Activated CD4-positive, alpha-beta T cell treated with anti-CD3 and anti-CD28 coated beads for 48 hours (primary cell): ENCODE measurements at places on chromosomes 12 and 14.

DNA sequence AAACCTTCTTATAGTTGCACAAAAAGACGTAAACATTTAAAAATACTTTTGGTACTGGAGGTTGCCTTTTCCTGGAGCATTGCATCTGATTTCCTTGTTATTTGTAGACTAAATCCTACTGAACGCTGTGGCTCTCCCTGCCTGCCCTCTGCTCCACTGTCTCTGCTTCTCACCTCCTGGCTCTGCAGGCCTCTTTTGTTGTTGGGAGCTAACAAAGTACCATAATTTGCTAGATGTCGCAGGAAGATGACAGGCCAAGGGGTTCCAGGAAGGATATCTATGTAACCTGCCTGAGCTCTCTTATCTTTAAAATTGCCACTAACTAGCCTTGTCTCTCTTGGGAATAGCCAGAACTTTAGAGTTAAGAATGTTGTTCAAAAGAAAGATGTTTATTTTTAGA lies 21.4 kb downstream of the SYNE2 start:
- DNase-seq, result no peak

DNA sequence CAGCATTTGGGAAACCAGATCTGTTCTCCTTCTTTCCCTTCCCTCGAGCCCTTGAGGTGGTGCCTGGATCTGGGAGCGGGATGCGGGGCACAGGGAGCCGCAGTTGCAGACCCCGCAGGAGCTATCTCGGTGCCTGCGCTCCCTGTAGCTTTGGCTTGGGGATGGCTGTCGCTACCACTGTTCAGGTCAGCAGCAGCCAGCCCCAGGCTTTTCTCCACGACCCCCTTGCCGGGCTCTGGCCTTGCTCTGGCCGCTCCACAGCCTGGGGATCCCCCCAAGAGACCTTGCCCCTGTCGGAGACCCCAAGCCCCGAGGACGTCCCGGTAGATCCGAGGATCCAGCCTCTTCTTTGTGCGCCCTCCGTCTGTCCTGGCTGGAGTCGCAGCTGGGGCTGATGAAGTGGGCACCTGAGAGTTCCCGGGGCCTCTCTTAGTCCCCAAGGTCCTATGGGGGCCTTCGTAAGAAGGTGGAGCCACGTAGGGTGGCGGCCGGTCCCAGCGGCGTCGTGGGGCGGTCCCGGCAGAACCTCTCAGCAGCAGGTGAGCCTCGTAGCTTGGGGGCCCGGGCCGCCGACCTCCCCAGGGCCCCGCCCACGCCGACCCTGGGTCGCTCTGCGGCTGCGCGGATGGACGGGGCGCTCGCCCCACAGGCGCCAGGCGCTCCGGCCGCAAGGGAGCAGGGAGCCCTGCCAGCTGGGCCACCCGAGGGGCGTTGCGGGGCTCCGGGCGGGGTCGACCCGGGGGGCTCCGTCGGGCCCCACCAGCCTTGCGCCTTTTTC lies 1.3 kb downstream of the DDN start:
- peak; percentile 36 for DNase-seq

- DNase-seq, result no peak
These were observed 162.9 kb downstream of the PCNX1 start for GRCh38 chr14:71070169-71070568.

DNA sequence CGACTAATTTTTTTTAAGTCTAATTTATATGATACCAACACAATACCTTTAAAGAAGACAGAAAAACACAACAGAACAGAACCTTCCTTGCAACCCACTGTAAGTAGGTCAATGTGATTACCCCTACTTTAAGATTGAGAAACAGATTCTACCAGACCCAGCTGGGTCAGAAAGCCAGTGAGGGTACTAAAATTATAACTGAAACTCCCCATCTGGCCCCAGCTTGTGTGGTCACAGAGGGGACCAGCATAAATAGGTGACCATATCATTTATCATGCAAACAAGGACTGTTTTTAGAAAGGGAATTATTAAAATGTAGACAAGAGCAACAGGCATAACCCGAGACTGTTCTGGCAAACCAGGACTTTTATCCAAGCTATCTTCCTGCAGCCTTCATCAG lies 30.1 kb upstream of the FRMD6 start:
- DNase-seq, result no peak

GRCh38 chr14:38063711-38064320 lies 143.9 kb upstream of the SSTR1 start:
- DNase-seq, result no peak

GRCh38 chr14:55138091-55138490 lies 9.0 kb downstream of the LGALS3 start:
- no peak for DNase-seq

DNA sequence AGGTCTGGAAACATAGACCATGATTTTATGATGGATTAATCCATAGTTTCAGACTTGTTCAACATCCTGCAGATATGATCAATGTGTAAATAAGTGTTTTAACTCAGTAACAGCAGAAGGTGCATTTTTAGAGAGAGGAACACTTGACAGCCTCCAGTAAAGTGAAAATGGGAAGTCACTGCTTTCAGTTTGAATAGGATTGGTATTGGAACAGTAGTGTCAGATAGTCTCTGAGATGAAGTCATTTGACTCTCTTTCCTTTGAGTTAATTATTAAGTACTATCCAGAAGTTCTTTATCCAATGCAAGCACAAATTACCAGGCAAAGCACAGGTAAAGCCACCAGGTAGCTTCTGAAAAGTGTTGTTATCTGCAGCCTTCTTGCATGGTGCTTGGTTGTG lies 14.5 kb upstream of the NAV3 start:
- no peak for DNase-seq

DNA sequence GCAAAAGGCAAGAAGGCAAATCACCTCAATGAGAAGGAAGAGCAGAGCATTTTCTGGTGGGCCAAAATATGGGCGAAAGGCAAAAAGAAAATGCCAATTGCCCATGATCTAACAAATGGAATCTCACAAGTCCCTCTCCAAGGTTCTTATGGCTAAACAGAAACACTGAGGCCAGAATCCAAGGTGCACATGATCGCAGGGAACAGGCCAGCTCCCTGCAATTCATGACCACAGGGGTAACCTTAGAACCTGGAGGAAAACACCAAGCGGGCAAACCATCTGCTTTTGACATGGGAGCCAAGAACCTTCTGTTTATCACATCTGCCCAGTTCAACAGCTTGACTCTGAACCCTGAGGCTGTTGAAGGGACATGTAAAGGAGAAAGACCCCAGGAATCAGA lies 60.0 kb downstream of the NT5DC3 start:
- no peak for DNase-seq

- no peak for DNase-seq
These were observed 10.0 kb downstream of the EML1 start for GRCh38 chr14:99803106-99803775.

DNA sequence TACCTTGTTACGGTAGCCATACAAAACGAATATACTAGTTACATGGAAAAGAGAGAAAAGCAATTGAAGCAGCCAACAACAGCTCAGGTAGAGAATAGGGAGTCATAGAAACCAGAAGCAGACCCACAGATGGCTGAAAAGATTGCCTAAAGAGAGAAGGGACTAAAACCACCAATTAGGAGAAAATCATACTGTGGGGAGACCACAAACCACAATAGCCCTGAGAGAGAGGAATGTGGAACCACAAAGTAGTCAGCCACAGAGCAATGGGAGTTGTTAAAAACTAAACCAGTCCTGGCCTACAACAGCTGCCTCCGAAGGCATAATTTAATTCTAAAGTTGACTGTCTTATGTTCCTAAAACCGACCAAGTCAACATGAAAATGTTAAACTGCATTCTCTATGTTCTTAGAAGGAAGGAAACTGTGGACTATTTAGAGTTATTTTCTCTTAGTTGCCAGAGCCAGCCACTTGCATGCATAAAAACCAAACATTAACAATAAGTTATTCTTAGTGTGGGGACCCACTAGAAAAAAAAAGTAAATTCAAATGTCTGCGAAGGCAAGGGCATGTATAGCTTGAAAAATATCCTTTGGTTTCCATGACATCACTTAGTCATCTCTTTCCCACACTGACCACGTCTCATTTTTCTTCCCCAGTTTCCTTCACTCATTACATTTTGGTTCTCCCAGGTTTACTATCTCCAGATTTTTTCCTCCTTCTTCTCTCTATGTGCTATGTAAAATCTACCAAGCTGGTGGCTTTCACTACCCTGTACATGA lies 398.1 kb downstream of the NOVA1 start:
- DNase-seq, result no peak

GRCh38 chr12:105911966-105912365 lies 226.8 kb downstream of the NUAK1 start:
- no peak for DNase-seq

GRCh38 chr12:49762468-49762847 lies 21.1 kb downstream of the TMBIM6 start:
- peak; percentile 28 for DNase-seq

DNA sequence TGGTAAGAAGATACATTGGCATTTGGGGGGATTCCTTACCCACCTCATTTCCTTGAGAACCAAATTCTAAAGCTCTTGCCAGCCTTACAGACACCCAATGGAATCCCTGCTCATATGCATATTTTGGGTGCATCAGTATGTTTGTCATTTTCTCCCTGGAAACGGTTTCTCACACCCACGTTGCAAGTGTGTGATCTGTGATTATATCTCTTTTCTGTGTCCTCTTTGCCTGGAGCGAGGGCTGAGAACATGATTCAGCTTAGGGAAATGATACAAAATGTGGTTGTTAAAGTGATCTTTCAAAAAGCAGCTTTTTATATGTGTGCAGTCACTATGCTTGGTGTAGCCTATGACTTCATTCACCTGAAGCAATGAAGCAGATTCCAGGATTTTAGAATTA lies 52.0 kb downstream of the KCNMB4 start:
- peak; percentile 25 for DNase-seq

- DNase-seq, result no peak
These were observed 184.3 kb downstream of the ADGRD1 start for GRCh38 chr12:131137836-131138637.

DNA sequence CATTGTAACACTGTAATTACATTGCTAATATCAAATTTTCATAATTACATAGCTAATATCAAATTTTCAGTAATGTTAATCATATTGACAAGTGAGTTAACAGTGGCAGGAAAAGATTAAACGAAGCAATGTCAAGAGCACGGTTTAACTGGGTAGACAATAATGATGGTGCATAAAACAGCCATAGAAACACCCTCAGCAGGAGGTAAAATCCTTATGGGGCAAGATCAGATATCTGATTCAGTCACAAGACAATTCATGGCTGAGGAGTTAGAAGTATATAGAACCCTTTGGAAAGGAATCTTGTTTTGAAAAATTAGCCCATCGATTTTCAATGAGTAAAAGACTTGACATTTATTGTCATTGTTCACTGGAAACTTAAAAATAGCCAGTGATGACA lies 190.6 kb downstream of the SLC2A13 start:
- DNase-seq, result no peak

- no peak for DNase-seq
These were observed 82.1 kb downstream of the PLXNC1 start for GRCh38 chr12:94230357-94230905.

DNA sequence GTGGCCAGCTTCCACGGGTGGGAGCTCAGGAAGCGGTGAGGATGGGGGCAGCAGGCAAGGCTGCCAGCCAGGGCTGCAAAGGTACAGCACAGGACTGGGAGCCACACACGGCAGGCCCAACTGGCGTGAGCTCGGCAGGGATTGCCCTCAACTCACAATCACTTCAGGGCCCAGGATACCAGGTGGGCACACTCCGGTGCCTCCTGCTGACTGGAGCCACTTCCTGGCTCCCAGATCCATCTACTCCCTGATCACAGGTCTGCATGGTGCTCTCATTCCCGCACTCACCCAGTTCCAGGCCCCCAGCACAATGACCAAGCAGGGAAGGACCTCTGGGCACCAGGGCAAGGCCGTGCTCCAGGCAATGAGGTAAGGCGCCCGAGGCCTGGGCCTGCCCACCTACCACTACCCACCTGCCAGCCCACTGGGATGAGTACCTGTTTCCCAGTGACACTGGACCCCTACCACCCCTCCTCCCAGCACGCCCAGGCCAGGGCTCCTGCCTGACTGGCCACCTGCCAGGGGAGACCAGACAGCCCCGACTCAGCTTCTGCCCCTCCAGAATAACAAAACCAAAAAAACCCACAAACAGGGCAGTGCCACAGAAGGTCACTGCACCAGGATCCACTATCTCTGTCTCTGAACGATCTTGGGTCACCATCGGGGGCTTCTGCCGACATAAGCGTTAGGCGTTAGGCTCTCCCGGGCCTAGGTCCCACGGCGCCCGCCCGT lies 1.8 kb downstream of the JAG2 start:
- no peak for DNase-seq
